AG10803 (cell line): ENCODE measurements at places on chromosomes 1 and 21.

DNA sequence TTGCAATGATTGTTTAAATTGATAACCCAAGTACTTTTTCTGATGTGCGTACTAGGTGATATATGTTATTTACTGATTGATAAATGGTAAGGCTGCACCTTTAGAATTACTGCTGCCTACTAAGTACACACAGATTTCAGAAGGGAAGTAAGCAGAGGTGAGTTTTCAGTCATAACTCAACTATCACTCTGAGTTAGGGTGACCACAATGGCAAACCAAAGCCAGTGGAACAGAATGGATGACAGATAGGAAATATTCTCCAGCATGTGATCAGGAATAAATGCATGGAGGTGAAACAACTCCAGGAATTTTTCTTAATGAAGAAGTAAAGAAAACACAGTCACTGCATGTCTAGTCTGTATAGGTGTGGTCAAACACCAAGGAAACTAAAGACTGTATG lies 7.5 kb upstream of the KCNJ15 start:
- no peak for DNase-seq

DNA sequence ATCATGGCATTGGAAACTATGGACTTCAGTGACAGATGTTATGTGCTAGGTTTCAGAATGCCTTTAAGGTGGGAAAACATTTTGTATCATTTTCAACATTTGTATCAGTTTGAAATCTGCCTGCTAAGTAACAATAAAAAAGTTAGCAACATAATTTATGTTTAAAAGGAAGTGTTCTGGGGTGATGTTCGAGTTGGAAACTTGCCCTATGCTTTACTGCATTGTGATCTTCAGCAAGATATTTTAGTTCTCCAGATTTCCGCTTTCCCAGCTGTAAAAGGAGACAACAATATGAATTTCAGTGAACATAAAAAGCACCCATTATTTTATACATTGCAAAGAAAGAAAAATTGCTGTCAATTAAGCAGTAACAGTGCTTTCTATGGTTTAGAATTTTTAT lies 187.4 kb downstream of the DISC1 start:
- DNase-seq, result no peak

DNA sequence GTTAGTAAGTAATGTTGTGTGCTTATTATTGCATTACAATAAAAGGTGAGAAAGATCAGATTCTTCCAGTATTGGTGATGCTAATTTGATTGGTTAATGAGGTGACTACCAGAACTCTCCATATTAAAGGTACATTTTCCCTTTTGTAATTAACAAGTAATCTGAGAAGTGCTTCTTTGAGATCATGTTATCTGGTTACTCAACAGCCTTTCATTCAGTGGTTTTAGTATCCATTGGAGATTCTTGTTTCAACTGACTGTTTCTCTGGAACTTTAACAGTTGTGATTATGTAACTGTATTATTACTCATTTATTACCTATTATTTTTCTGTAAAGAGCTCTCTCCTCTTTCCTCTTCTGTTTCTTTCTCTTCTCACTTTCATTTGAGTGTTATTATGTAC lies 86.7 kb downstream of the PEX14 start:
- peak; percentile 37 for DNase-seq

GRCh38 chr1:184890539-184890973 lies 83.8 kb downstream of the NIBAN1 start:
- DNase-seq, result peak; percentile 54
